ENCODE measurements at places on chromosomes 13 and 19.

- no peak for DNase-seq
Measured at GRCh38 chr19:37981785-37982475, 74.9 kb downstream of the SIPA1L3 start.

- no peak for DNase-seq
Measured at GRCh38 chr19:16198370-16198651, 600 bp downstream of the AP1M1 start.

DNA sequence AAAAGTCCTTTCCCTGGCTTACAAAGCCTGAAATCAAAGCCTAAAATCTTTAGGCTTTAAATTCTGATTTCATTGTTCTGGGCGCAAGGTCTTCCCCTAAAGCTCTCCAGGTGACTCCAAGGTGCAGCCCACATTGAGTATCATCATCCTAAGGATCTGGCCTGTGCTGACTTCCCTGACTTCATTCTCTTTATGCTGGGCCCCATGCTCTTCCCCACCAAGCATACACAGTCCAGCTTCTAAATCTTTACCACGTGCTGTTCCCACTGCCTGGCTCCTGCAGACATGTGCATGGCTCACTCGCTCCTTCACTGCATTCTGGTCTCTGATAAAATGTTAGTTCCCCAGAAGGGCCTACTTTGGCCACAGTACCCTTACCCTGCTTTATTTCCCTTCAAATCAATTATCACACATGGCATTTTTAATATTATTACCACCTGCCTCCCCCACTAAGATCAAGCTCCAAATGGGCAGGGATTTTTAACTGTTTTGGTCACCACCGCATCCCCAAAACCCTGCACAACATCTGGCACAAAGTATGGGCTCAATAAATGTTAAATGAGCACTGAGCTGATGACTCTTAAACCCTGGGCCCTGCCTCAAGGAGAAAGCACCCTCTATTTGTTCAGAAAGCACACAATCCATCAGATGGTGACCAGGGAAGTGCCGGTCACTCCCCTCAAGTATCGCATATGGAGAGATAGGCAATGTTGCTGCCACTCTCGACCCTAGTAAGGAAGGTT, 3.3 kb downstream of the FBL start:
- no peak for DNase-seq

DNA sequence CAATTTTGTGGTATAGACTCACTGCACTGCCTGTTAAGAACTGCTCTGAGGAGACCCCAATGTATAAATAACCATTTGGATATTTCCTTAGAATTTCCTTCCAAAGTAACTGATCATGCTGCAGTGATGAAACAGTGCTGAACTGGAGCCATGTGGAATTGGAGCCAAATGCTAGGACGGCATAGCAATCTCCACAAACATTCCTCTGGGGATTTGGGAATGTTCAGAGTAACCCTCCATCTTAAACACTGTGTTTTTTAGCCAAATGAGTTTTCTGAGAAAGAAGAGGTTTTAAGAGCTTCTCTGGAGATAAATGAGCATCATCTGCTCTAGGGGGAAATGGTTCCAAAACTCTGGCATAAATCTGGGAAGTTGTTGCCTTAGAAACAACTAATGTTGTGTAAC, 98.2 kb downstream of the OLFM4 start:
- DNase-seq = no peak

DNA sequence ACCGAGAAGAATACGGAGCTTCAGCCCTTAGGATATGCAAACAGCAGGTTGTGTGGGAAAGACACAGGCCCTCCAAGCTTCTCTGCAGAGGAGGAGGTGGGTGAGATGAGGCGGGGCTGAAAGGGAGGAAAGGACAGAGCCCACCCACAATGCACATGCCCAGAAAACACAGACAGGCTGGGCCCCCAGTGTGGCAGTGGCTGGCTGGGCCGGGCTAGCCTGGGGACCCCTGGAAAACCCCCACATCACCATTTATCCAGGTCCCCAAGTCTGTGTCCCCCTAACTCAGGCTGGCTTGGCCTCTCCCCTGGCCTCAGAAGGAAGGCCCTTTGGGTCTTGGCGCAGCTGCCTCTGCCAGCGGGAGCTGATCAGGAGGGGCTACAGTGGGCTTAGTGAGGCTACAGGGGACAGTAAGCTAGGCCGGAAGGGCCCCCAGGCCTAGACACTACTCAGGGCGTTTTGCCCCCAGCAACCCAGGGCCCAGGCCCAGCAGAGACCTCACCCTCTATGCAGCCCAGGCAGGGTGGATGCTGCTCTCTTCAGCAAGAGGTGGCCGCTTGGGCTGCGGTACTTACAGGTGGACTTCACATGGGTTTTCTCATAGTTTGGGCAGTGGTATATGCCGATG, 119.5 kb downstream of the TUBA3C start:
- no peak for DNase-seq

DNA sequence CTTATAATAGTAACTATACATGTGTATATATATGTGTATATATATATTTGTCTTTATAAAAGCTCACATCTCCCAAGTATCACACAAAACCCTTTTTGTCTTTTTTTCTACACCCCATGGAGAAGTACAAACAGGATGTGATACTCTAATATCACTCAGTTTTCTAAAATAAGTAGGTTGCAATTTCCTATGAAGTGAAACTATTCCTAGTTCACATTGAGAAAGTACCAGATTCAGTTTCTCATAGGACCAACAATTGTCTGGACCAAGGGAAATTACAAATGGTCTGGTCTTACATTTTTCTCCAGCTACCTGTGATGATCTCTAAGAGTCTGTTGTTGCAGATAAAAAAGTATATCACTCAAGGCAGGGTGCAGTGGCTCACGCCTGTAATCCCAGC, 17.9 kb upstream of the LILRB1 start:
- DNase-seq = no peak

- DNase-seq = no peak
Measured at GRCh38 chr13:114151031-114151430, 18.6 kb upstream of the RASA3 start.

DNA sequence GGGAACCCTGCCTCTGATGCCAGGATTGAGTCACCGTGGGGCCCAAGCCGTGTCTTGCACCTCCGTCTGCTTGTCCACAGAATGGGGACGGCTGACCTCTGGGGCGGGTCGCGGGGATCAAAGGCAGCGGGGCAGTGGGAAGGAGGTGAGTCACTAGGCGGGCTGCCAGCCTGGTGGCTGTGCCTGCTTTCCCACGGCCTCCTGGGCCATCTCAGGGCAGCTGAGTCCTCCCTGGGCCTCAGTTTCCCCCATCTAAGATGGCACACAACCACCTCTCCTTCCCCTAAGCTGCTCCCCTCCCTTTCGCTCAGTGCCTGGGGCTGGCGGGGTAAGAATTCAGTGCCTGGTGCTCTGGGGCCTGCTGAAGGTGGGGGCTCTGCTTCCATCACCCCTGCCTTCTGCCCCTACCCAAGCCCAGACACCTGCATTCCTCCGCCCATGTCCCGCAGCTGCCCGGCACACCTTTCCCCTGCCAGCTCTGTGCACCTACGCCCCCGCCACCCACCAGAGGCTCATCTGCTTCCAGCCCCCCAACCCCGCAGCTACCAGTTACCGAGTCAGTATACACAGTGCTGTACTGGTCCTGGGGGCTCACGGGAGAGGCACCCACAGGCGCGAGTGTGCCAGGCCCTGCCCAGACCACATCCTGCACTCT, 3.5 kb downstream of the MKNK2 start:
- DNase-seq = no peak

- DNase-seq = no peak
Measured at GRCh38 chr13:108962654-108963053, 333.2 kb downstream of the MYO16 start.

GRCh38 chr13:35894636-35895035, 236.5 kb downstream of the DCLK1 start:
- DNase-seq = no peak

- DNase-seq = no peak
Measured at GRCh38 chr13:47835470-47836228, 165.4 kb downstream of the SUCLA2 start.

DNA sequence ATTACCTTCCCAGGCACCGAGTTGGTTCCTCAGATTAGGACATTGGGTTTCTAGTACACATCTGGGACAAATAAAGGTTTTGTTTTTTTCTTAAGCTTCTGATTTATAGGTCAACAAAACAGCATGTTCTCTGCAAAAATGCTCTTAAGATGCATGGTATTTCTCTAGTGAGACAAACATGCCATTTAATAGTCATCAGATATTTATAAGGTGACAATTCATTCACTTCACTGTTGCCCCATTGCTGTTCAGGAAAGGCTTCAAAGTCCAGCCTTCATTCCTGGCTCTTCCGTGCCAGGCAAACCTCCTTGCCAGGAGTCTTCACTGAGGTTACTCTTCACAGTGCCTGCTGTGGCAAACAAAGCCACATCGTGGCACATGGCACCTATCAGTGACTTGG, 156.3 kb upstream of the FNDC3A start:
- DNase-seq = no peak

DNA sequence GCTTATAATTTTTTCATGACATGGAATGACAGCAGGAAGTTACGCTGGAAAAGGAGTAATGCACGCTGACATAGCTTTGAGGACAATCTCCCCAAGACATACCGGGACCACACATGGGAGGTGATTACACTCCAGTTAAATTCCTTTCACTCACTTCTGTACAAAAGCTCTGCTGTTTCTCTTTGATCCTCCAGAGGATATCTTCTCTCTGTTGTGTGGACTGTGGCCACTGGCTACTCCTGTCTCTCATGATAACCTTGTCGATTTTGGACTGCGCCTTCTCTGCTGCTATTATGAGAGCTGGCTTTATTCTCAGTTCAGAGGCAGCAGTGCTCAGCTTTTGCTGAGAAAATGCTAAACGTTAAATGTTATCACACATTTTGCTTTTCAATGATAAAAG, 464.6 kb downstream of the FGF9 start:
- no peak for DNase-seq

DNA sequence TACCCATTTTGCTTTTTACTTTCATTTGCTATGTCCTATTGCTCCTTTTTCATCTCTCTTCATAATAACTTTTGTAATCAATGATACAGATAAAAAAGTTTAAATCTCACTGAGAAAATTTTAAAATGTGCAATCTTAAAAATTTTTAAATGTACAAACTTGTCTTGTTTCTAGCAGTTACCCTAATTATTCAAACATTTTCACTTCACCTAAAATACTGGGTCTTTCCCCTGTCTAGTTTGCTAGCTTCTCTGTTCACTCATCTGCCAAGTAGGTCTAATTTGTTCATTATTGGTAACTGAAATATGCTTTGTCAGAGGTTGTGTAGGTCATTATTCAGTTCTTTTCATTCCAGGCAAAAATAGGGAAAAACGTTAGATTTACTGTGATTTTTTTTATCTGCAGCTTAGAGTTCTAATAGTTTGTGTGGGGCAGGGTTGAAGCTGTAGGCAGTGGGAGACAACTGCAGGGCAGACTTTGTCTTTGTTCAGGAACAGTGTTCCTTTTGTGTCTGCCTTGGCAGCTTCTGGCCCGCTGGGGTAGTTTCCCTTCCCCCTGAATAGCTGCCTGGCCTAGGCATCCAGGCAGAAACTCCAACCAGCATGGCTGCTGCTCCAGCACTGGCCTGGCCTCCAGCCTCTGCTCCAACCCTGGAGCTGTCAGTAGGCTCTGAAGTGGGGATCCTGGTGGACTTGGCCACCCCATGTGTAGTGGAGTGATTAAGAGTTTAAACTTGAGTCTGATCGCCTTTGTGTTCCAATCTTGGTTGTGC, 48.5 kb downstream of the WDFY2 start:
- DNase-seq = no peak

- no peak for DNase-seq
Measured at GRCh38 chr19:53007200-53007599, 6.5 kb upstream of the ERVV-1 start.

DNA sequence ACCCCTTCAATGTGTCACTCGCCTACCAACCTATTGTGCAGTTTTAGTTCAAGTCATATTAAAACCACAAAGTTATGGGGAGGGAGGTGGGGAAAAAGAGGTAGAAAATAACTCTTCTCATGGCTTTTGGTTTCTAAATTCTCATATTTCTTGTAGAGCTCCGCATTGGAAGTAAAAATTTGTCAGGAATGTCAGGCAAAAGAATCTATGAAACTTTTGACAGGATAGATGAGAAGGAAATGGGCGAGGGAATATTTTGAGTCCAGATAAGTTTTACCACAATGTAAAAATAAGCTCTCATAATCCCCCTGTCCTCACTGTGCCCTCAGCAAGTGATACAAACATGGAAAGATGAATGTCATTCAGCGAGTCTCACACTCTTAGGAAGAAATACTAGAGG, 270.4 kb downstream of the DLEU7 start:
- DNase-seq = no peak

GRCh38 chr19:17829855-17830566, 8.7 kb upstream of the INSL3 start:
- DNase-seq = no peak

- peak; percentile 26 for DNase-seq
Measured at GRCh38 chr19:3284759-3285646, 60.5 kb downstream of the CELF5 start.

DNA sequence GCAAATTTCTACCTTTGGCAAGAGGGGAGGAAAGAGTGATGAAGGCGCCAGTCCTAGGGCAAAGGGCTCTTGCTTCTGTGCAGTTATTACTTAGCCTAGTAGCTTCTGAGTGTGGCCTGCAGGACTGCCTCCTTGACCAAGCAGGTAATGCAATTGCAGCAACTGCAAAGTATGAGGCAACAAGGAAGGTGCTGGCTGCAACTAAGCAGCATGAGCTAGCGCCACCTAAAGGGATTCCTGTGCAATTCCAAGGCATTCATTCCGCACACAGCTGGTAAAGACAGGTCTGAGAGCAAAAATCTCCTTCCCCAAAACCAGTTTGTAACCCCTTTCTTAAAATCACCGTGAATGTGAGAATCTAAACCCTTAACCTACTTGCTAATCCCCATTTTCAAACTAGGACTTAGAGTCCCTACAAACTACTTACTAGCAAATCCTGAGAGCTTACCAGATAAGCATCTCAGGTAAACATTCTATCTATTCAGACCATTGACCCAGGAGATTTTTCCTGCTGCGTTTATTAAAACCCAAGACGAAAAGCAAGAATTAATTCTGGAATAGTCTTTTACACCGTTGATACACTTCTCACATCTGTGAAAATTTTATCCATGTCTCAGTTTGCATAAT, 62.9 kb downstream of the DCT start:
- DNase-seq = peak; percentile 32

DNA sequence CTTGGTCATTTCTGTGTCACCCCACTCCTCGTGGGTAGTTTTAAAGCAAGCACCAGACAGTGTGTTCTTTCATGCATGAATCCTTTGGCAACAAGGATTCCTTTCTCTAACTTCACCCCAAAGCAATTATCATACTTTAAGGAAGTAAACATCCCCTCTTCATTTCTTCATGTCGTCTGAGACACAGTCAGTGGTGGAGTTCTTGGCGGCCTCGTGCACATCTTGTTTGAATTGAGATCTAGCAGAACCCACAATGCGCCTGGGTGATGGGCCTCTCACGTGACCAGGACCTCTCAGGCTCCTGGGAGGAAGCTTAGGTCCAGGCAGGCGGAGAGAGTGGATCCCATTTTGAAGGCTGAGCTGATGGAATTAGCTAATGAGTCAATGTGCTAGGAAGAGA, 2.6 kb downstream of the ACSBG2 start:
- no peak for DNase-seq

- no peak for DNase-seq
Measured at GRCh38 chr19:4728871-4729270, 5.2 kb upstream of the DPP9 start.

- DNase-seq = no peak
Measured at GRCh38 chr19:3547301-3547731, 8.3 kb downstream of the TEKTIP1 start.

GRCh38 chr13:74889321-74889720, 592.6 kb downstream of the TBC1D4 start:
- DNase-seq = no peak

- DNase-seq = no peak
Measured at GRCh38 chr19:29525901-29526729, at the start of gene VSTM2B. VSTM2B (plus strand) TSS chr19:29525994; CDS start chr19:29526584, 590 bp downstream.

- DNase-seq = no peak
Measured at GRCh38 chr13:44932171-44932849, 57.0 kb downstream of the NUFIP1 start.
